ENCODE measurements at places on chromosomes 3 and 15.

- DNase-seq, result no peak
Observed at GRCh38 chr15:93671387-93671943, 559.9 kb upstream of the MCTP2 start.

DNA sequence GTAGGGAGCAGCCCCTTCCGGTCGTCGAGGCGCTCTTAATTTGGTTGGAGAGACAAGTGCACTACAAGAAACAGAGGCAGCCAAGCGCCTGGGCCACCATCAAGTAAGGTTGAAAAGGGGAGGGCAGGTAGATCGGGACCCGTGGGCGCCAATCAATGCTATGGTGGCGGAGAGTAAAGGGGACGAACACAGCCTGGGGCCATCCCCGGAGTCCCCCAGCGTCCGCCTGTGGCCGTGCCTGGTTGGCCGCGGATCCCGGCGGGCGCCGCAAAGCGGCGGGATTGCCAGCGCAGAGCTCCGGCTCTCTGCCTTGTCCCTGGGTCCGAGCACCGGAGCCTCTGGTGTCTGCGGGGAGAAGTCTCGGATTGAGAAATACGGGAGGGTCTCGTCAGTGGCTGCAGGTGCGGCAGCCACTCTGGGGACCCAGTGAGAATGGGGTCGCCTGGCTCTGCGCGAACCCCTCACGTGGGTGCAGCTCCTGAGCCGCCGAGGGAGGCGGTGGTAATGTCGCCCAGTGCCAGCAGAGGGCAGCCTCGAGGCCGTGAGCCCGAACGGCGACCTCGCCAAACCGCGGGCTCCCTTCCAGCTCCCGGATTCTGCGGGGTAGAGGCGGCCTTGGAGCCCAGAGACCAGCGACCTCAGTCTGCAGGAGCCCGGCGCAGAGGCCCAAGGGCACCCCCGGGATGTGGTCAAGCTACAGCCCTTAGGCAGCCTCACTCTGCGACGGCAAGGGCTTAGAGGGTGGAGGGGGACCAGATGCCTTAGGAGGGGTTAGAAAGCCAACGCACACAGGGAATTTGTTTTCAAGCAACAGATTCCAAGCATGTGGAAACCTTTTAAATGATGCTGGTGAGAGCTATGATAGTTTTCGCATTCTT lies 10.8 kb downstream of the FOXL2 start:
- peak; percentile 52 for DNase-seq

DNA sequence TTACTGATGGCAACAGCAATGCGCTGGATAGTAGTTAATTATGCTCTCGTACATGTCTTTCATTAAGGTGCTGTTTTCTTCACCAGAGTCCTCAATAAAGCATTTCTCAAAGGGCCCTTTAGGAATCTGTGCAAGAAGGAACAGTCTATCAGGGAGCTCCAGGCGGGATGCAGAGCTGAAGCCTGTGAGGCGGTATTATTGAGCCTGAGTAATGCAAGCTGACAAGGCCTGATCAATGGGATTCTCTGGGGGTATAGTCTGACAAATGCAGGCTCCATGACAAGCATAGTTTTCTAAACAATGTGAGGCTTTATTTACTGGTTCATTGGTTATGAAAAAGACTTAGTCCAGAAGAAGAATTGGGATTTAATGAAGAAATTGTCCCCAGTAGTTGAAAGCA lies 530.9 kb upstream of the CBLB start:
- DNase-seq, result no peak

DNA sequence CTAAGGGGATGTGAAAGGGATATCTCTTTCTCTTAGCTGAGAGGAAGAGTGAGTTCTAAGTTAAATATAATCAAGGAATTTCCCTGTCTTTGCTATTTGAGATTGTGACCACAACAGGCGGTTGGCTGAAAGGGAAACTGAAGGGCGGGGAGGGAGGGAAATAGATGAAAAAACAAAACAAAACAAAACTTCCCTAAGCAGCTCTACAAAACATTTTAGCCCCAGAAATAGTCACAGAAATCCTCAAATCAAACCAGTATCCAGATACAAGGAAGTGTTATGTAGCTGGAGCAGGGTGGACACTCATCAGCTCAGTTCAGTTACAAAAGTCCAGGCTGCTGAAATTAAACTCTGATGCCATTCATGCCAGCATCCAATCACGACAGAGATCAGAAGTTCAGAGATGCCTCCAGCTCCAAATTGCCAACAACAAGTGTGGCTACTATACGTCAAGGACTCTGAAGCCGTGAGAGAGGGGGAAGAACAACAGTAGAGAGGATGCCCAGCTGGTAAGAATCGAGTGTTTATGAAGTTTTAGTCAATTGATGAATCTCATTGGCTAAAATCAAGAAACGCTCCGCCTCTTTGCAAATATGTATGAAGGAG lies 319 bp upstream of the TP63 start:
- DNase-seq, result peak; percentile 14

GRCh38 chr3:171986176-171986575 lies 53.2 kb upstream of the FNDC3B start:
- no peak for DNase-seq

- DNase-seq, result no peak
Observed at GRCh38 chr3:11711876-11712275, 68.2 kb upstream of the VGLL4 start.

DNA sequence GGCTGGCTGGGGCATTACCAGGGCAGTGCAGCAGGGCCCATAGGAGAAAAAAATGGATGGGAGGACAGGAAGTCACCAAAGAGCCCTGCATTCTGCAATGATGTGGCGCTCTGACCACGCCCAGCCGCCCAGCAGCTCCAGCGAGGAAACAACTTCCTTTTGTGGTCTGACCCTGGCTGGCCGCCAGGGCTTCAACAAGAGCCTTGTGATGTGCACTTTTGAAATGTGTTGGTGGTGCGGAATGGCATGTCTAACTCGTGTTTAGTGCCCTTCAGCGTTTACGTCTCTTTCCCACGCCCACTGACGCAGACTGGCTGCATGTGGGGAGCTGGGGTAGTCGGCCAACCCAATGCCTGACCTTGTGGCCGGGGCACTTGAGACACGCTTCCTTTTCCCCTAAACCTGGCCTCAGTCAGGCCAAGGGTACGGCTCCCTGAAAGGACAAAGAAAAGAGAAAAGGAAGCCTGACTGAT lies 81.9 kb upstream of the CTNNB1 start:
- peak; percentile 99 for DNase-seq

DNA sequence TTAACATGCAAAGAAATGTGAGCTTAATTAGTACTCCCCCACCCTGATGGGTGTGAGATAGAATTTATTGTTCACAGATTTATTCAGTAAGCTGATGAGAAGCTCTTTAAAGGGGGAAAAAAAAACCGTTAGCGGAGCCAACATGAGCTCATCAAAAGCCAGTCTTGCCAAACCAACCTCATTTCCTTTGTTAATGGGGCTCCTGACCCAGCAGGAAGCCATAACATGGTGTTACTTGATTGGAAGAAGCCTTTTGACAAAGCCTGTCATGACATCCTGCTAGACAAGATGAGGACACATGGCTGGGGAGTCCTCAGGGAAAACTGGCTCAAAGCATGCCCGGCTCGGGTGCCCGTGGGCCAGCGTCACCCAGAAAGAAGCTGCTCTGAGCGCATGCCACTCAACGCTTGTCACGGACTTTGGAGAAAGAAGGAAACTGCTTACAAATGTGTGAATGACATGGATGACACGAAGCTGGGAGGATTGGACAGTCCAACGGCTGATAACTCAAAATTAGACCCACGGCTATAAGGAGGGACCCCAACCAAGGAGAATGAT lies 64.6 kb downstream of the SLCO2A1 start:
- DNase-seq, result no peak

DNA sequence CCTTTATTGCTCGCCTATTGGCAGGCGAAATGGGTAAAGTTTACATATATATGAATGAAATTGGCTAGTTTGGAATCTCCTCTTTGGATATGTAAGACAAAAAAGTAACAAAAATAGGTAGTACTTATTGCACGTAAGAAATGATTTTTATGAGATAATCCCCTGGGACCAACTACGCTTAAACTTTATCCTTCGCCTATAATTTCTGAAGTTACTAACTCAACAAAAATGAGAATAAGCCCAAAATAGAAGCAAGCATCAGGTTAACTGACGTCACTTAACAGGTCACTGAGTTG lies 438 bp upstream of the SLC49A4 start:
- peak; percentile 33 for DNase-seq

GRCh38 chr15:74869372-74869725 lies 3.8 kb downstream of the SCAMP2 start:
- DNase-seq, result no peak

DNA sequence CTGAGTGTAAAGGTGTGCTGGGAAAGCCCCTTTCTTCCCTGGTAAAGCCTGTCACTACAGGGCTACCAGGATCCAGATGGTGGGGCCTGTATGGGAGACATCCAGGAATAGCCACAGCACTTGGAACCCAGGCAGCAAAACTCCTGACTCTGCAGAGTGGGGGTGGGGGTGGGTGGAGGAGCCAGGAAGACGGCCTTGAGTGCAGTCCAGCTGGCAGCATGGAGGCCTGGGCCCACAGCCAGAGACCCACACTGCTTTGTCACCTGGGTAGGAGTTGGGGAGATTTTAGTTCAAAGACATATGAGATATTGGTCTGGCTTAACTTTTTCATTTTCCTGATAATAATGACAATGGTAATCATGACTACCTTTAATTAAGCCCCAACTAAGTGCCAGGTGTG lies 116.7 kb upstream of the MRPS22 start:
- DNase-seq, result no peak

GRCh38 chr3:25854214-25854613 lies 64.3 kb downstream of the OXSM start:
- DNase-seq, result no peak

- no peak for DNase-seq
Observed at GRCh38 chr3:139954146-139954860, 19.3 kb downstream of the CLSTN2 start.

DNA sequence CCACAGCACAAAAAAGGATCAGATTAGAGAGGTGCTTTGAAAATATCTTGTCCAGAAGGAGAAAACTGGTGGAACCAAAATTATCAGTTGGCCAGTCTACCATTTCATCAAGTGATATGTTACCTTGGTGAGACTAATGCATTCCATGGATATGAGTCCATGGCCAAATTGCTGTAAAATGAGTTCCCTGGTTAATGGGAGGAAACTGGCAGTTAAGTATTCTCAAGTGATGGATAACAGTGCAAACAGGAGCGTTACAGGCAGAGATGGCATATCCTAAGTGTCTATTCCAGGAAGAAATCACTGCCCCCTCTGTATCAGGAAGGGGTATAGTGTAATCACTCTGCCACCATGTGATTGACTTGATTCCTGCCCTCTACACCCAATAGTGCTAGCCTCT lies 34.0 kb downstream of the MYRIP start:
- no peak for DNase-seq

DNA sequence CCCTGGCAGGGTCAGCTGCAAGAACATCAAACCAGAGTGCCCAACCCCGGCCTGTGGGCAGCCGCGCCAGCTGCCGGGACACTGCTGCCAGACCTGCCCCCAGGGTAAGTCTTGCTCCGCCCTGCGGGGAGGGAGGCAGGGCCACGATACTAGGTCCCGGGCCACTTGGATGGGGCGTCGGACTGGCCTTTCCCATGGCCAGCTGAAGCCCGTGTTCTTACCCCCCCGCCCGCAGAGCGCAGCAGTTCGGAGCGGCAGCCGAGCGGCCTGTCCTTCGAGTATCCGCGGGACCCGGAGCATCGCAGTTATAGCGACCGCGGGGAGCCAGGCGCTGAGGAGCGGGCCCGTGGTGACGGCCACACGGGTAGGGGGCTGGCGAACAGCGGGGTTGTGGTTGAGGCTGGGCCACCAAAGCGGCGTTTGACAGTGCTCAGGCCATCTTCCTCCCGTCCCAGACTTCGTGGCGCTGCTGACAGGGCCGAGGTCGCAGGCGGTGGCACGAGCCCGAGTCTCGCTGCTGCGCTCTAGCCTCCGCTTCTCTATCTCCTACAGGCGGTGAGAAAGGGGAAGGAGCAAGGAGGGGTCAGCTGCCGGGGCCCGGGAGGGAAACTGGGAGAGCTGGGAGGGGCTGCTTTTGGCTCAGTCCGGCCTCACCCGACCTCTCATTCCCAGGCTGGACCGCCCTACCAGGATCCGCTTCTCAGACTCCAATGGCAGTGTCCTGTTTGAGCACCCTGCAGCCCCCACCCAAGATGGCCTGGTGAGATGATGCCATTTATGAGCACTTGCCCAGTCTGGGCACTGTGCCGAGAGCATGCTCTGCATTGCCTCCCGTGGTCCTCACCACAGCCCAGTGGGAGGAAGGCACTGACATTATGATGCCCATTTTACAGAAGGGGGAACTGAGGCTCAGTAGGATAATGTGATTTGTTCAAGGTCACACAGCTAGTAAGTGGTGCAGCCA lies 1.7 kb downstream of the CHRD start:
- DNase-seq, result no peak

DNA sequence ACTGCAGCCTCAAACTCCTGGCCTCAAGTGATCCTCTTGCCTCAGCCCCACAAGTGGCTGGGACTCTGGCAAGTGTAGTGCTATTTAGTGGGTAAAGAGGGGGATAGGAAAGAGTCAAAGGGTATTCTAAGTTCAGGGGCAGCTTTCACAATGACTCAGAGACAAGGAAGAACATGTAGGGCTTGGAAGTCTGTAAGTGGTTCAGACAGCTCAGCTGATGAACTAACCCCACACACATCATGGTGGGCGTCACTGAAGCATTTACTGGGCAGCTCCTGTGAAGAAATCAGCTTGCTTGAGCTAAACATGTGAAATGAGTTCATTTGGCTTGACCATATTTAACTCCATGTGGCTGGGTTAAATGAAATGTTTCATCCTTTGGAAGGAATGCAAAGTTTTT lies 34.6 kb upstream of the THSD4 start:
- peak; percentile 97 for DNase-seq

DNA sequence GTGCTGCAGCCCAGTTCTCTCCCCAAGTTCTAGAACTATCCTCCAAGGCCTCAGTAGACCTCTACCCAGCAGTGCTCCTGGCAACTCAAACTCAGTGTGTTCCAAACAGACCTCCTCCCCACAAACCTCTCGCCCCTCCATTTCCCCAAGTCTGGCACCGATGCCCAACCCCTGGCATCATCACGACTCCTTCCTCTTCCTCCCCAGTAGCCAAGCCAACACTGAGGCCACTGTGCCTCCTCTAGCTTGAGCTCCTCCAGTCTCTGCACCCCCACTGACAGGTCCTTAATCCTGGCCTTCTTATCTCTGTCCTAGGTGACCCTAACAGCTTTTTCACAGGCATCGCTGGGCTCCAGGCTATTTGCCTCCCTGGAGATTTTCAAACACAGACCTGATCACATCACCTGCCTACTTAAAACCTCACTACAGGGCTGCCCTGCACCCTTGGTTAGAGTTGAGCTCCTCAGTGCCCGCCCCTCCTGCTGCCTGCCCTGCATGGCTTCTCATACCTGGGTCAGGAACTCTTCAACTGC lies 6.8 kb downstream of the ARPIN start:
- DNase-seq, result no peak

- DNase-seq, result no peak
Observed at GRCh38 chr3:100189444-100189964, 71.3 kb upstream of the TBC1D23 start.
